NCI-H446 (cell line): ENCODE measurements at places on chromosomes 16 and 17.

DNA sequence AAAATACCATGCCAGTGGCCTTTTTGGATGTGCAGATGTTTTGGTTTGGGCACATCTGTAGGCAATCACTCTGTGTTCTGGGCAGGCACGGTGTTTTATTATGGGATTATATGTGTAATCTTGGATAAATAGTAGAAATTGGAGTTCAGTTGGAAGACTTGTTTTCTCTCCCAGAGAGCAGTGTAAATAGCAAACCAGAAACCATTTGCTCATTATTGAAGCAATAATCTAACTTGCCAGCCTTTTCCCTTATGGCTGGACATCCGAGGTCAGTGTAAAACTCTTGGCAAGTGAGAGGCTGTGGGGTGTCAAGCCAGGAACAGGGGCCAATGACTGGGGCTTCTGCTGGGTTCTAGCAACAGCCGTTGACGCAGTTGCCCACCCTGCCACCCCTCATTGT lies 69.9 kb downstream of the IRX3 start:
- DNase-seq = no peak

DNA sequence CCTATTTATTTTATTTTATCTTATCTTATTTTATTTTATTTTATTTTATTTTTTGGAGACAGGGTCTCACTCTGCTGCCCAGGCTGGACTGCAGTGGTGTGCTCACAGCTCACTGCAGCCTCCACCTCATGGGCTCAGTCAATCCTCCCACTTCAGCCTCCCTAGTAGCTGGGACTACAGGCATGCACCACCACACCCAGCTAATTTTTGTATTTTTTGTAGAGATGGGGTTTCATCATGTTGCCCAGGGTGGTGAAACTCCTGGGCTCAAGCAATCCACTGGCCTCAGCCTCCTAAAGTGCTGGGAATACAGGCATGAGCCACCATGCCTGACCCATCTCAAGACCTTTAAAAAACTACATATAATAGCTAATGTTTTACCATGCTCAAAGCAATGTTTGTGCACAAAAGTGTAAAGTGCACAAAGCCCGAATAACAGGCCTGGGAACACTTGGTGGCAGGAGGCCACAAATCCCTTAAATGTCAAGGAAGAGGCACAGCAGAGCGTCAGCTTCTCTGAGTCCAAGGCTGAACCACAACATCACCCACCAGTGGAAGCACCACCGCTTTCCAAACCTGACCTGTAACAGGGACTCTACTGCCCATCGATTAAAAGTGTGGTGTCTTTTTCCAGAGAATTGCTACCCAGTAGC lies 30.6 kb upstream of the SLC39A11 start:
- no peak for DNase-seq

GRCh38 chr17:44176257-44176656 lies 5.8 kb downstream of the ASB16 start:
- no peak for DNase-seq

- DNase-seq = no peak
Observed at GRCh38 chr17:10633738-10634379, 23.2 kb downstream of the MYH3 start.

GRCh38 chr16:52434224-52434623 lies 112.7 kb downstream of the TOX3 start:
- no peak for DNase-seq

DNA sequence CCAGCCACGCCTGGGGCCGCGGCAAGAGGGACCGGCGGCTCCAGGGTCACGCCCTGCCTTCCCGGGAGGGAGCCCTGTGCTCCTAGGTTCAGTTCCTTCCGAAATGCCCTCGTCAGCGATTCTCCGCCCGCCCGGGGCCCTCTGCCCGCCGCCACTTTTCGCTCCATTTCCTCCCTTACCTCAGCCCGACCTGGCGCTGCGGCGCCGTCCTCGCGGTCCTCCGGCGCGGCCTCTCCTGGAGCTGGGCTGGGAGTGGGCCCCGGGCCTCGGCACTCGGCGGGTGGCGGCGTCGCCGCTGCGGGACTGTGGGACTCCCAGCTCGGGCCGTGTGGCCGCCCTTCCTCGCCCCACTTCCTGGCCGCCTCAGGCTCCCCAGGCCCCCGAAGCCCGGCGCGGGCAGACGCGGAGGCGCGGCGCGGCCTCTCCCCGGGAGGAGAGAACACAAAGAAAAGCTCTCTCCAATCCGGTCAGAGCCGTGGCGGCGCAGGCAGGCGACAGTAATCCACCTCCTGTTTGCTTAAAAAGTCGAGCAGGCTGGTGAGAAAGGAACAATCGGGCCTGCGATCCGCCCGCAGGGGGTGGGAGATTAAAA lies 1.6 kb downstream of the BAHCC1 start:
- DNase-seq = peak; percentile 79

DNA sequence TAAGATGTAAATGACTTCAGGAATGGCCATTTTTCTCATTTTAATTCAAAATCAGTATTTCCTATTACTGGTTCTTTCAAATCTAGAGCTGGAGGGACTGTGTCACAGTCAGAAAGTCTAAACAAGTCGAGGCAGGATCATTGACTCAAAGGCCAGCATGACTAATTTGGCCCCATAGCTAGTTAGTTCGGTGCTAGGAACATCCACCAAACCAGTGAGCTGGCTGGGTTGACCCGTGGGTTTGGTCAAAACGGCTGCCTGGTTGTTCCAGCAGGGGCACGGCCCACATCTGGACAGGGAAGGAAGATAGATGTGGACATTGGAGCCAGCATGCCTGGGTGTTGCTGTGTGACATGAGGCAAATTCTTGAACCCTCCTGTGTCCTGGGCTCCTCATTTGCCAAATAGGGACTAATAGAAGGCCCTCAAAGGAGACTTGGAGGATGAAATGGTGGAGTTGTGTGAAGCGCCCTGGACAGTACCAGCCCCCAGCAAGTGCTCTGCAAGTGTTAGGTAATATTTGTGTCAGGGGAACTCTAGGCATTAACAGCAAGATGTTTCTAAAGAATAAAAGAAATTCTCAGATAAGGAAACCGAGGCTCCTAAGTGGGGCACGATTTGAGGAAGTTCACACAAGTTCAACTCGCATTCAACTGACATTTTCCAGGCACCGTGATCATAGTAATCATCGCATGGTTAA lies 46.2 kb downstream of the MEOX1 start:
- DNase-seq = no peak

- no peak for DNase-seq
Observed at GRCh38 chr16:84095466-84095865, 21.3 kb downstream of the MBTPS1 start.

- DNase-seq = no peak
Observed at GRCh38 chr16:85667841-85668413, 20.8 kb downstream of the GINS2 start.

GRCh38 chr17:80892900-80893603 lies 98.6 kb upstream of the CHMP6 start:
- peak; percentile 77 for DNase-seq

DNA sequence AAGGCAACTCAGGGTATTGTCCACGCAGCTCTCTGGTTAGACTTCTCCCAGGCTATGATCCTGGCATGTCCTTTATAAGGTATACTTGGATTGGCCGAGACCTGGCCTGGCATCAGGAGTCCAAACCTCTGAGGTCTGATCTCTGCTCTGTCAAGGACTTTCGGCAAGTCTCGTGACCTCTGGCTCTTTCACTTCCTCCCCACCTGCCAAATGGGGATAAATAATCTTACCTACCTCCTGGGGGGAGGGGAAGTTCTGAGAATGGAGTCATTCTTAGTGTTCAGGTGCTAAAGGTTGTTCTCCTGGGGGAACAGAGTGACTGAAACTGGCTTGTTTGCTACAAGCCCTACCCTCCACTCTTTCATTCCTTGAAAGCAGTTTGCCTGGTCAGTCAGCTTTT lies 7.6 kb downstream of the ATXN1L start:
- DNase-seq = no peak

DNA sequence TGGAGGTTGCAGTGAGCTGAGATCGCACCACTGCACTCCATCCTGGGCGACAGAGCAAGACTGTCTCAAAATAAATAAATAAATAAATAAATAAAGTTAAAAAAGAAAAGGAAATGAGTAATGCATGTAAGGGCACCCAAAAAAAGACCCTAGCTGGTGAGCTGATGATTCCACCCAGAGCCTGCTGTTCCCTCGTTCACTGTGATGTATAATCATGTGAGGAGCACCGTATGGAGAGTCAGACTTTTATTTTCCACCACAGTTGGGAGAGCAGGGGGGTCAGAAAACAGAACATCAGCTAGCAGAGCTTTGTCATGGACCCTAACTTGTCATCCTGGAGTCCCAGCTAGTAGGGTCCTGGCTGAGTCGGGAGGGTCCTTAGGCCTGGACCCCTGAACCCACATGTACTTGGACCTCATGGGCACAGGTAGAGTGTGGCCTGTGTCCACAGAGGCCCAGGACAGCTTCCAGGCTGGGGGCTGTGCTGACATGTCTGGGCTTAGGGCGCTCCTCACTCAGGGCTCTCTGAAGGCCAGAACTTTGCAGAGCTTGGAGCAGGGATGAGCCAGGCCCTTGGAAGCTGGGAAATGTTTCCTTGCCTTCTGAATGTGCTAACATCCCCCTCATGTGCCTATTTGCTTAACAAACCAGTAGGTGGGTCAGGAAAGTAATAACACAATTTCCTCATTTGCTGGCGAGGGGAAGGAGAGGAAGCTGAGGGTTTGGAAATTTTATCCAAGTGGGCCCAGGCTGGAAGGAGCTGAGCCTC lies 18.8 kb upstream of the LASP1NB start:
- no peak for DNase-seq

GRCh38 chr17:36721560-36722120 lies 120.3 kb downstream of the MRM1 start:
- no peak for DNase-seq

DNA sequence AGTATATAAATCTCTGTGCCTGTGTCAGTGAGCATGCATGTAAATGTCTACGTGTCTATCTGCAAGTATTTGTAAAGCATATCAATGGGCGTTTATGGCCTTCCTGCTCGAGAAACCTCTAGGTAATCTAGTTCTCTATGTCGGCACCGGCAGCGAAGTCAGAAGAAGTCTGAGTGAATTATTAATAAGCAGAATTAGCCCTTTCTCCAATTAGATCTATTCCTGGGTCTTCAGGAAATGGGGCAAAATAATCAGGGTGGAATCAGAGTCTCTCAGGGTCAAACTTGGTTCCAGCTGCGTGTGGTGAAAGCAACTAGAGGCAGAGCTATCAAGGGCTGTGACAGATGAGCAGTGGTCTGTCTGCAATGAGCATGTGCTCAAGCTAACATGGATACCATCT lies at the start of gene C17orf78:
TSS of gene C17orf78 (plus strand) at position 280 of the 400 bp plus-strand sequence. CDS start at position 388, 108 bp downstream.
- no peak for DNase-seq

GRCh38 chr17:31448467-31449077 lies 57.1 kb downstream of the RAB11FIP4 start:
- DNase-seq = no peak

DNA sequence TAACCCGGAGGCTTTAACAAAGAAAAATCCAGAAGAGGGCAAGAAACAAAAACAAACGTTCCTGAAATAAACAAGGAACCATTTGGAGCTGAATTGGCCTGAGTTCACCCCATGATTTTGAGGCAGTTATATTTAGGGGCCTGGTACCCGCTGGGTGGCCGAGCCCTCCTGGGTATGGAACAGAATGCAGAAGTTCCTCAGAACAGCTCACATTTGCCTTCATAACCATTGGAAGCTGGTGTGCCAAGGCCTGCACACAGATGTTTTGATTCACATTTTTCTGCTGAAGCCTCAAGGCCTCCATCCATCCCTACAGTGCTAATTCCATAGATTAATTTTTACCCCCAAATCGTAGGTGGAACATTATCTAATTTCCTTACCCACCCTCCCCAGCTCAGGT lies 3.3 kb upstream of the ZFHX3 start:
- DNase-seq = no peak

GRCh38 chr16:23268561-23268960 lies 33.5 kb upstream of the SCNN1B start:
- no peak for DNase-seq

DNA sequence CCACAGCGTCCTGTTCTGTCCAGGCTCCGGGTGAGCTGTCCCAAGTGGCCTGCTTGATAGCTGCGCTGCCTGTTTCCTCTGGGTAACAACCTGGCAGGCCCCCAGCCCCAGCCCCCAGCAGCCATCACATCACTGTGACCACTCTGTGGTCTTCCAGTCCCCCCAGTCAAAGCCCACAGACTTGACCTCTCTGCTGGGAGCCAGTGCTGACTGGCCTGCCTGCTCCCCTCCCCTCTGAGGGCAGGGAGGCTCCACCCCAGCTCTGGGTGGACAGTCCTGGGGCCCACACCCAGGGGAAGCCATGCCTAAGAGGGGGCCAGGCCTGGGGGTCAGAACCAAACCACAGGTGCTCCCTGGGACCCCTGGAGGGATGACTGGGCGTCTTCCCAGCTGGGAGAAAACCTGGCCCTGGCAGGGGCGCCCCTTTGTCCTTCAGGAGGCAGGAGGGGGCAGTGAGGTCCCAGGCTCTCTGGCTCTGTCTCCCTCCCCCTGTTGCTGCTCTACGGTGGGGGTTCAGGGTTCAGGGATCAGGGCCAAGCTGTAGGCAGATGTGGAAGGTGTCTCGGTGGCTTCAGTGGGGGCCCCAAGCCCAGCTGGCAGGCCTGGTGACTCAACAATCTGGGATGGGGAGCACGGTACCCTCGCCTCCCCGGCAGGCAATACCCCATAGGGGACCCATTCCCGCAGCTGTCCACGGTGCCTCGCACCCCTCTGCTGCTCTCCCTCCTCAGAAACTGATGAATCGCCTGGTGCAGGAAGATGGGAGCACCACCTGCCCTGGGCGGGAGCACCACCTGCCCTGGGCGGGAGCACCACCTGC lies 1.8 kb upstream of the SLC16A3 start:
- DNase-seq = no peak

GRCh38 chr17:75138519-75138918 lies 7.0 kb upstream of the NT5C start:
- no peak for DNase-seq
